ENCODE measurements at places on chromosomes 6 and 20. TPM values are rescaled to one million over a fixed set of nuclear protein-coding genes. Genes with fewer than 3 reads are reported as not detected.

Gene CFAP61
- polyA plus RNA-seq, result 1.9 TPM

Gene SNX3
- polyA plus RNA-seq, result 230 TPM

Gene LST1
- 7.8 TPM for polyA plus RNA-seq

GRCh38 chr6:116017546-116018295 lies 43.0 kb downstream of the FRK start:
- no peaks in the 10 kb centered on the region for H3K36me3 ChIP-seq
- no peak for DNase-seq
- H3K27ac ChIP-seq, result peak overlapping the region; percentile 51
- no peaks in the 10 kb centered on the region for H3K27me3 ChIP-seq
- peaks cover 14% of the 10 kb centered on the region for H3K4me1 ChIP-seq
- no peak overlapping the region for H3K4me3 ChIP-seq

Gene MROH8
- 4.5 TPM for polyA plus RNA-seq

DNA sequence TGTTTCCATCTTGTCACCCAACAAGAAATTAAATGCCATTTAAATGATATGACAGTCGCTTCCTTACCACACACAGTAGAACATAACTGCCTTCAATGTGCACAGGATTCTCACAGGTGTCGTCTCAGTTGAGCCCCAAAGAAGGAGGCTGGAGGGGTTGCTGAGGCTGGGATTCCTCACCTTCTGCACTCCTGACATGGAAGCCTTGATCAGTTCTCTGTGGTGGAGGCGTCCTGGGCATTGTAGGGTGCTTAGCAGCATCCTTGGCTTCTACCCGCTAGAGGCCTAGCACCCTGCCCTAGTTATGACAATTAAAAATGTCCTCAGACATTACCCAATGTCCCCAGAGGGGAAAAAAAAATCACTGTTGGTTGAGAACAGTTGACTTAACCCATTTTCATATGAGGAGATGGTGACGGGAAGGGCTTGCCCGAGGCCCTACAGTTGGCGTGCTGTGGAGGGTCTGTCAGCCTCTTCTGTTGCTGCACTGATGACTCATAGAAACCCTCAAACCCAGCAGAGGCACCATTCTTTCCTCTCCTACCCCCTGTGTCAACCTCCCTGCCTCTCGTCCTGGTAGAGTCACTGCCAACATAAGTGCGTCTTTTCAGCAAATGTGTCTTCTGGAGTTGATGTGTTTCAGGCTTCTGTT lies 19.3 kb upstream of the ZNF831 start:
- no peak for DNase-seq
- H3K4me1 ChIP-seq, result no peaks in the 10 kb centered on the region
- no peaks in the 10 kb centered on the region for H3K36me3 ChIP-seq
- H3K27ac ChIP-seq, result no peak overlapping the region

Gene HLA-DOB
- polyA plus RNA-seq, result 0.24 TPM

Gene FAM184A
- polyA plus RNA-seq, result 86.2 TPM

DNA sequence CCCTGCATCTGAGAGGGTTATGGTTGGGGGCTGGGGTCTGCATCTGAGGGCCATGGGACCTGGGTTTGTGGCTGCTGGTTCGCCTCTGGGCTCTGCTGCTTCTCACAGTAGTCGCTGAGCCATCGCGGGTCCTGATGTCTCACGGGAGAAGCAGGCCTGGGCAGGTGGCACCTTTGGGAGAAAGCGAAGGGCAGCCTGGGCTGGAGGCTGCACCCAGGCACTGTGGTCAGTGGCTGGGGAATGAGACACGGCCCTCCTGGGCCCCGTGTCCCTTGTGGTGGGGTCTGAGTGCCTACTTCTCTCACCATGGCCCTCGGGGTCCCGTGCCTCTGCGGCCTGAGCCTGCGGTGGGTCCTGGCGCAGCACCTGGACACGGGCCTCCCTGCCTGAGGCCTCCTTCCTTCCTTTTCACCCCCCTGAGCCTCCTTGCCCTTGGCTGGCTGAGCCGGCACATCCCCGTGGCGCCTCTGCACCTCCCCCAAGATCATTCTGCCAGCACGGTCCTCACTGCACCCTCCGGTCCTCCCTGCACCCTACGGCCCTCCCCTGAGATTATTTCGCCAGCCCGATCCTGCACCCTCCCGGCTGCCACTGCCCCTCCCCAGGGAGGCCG lies 206.0 kb downstream of the ERMARD start:
- H3K36me3 ChIP-seq, result no peaks in the 10 kb centered on the region
- no peak overlapping the region for H3K27ac ChIP-seq
- no peak for DNase-seq

DNA sequence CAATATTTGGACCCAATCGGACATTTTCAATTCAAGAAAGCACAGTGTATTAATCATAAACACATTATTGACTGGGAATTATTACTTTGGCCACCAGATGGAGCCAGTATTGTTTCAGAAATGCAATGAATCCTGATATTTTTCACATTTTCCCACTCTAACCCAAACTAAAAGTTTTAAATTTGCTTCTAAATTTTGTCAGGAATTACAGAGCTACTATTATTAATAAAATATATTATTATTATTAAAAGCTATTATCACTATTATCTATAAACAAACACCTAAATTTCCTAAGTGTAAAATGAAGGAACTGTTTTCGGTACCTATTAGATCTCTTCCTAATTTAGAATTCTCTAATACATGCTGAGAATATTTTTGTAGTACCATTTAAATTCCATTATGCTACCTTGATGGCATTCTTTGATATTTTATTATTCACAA lies 245.3 kb downstream of the OGFRL1 start:
- DNase-seq, result no peak
- H3K27me3 ChIP-seq, result no peaks in the 10 kb centered on the region
- H3K27ac ChIP-seq, result no peak overlapping the region
- no peaks in the 10 kb centered on the region for H3K36me3 ChIP-seq

Gene TFAP2C
- polyA plus RNA-seq, result 3.5 TPM

Gene ADGRF4
- polyA plus RNA-seq, result 0.16 TPM

DNA sequence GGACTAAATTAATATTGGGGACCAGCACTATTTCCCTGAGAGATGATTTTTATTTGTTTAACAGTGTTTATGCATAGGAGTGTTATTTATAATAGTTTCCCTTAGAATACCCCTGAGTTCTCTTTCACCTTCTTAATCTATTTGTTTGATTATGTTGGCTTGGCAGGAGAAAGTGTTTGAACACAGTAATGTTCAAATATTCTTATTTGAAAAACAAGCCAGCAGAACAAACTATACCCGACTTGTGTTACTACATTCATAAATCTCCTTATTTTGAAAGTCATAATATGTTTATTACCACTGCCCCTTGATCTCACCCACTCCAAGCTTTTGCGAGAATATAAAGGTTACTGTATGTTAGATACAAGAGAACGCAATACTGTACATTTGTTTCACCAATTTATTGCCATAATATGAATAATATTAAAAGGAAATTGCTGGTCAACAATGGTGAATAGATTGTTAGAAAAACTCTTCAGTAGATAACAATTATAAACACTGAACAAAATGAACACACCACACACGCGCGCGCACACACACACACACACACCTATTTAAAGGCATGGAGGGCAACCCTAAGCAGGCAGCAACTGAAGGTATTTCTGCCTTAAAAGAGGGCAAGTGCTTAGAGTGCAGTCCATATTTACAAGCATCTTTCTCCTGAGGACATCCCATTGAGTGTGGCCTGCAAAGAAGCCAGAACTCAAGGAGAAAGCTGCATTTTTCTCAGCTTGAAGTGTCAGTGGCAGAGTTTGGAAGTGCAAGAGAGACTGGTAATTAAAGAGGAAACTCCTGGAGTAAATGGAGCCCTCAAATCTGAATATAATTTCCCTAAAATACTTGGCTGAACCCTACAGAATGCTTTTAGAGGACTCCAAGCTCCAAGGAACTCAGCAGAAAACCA lies 279.4 kb upstream of the MAN1A1 start:
- no peak overlapping the region for H3K27ac ChIP-seq

Gene C2
- polyA plus RNA-seq, result 4.8 TPM

Gene DLL1
- 12.5 TPM for polyA plus RNA-seq

GRCh38 chr20:25466846-25467245 lies 59.4 kb downstream of the GINS1 start:
- no peaks in the 10 kb centered on the region for H3K4me1 ChIP-seq
- no peak overlapping the region for H3K4me3 ChIP-seq
- H3K36me3 ChIP-seq, result peaks cover 11% of the 10 kb centered on the region

Gene SLC4A11
- 0.93 TPM for polyA plus RNA-seq

Gene MEA1
- polyA plus RNA-seq, result 78.8 TPM

DNA sequence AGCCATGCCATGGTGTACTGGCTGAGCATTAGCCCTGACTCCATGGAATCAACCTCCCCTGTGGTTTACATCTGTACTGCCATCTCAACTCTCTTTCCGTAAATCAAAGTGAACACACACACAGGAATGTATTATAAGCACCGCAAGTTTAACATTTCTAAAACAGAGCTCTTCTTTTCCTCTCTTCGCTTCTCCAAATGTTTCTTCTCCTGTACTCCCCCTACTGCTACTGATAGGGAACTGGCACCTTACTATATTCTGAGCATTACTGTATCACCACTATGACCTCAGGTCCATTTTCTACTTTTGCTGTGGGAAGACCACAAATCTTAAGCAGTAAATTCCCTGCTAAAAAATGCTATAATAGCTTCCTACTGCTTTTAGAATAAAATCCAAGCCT lies 101.2 kb downstream of the NUS1 start:
- no peaks in the 10 kb centered on the region for H3K4me1 ChIP-seq
- no peak overlapping the region for H3K27ac ChIP-seq
- H3K27me3 ChIP-seq, result no peaks in the 10 kb centered on the region
- DNase-seq, result no peak
- H3K4me3 ChIP-seq, result no peak overlapping the region

DNA sequence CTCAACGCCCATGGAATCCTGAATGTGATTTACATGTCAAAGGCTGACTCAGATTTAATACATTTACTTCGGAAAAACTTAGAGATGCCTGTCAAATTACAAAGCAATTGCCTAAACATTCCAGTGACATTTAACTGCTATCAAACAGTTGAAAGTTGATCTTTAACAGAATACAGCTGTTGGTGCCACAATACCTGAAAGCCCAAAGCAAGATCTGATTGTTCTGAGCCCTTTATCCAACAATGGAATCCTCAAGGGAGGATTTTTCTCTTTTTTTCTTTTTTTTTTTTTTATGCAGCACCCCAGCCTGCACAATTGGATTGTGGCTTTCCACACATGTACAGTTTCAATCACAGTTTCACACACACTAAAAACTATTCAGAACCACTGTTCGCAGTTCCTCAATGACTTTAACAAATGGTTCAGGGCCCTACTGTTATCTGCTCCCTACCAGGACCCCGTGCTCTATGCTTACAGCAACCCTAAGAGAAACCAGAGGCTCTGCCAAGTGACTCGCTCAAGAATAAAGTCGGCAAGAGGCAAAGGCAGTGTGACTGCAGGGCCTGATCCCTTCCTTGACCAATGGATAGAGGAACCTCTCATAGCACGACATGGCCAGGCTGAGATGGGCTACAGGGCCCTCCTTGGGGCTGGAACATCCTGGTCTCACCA lies 33.3 kb downstream of the EPB41L2 start:
- H3K27ac ChIP-seq, result no peak overlapping the region
- H3K4me3 ChIP-seq, result no peak overlapping the region
- no peaks in the 10 kb centered on the region for H3K4me1 ChIP-seq

DNA sequence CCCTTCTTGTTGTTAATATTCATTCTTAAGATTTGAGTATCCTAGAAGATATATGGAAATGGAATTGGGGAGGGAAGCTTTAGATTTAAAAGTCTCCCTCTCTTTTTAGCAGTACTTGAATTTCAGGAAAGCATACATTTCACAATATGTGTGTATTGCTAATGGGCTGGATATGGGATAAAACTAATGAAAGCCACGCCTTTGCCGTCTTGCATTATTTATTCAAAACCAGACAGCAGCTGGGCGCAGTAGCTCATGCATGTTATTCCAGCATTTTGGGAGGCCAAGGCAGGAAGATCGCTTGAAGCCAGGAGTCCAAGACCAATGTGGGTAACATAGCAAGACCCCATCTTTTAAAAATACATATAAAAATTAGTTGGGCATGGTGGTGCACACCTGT lies 121.6 kb upstream of the TIAM2 start:
- H3K4me1 ChIP-seq, result no peaks in the 10 kb centered on the region
- H3K27ac ChIP-seq, result no peak overlapping the region

DNA sequence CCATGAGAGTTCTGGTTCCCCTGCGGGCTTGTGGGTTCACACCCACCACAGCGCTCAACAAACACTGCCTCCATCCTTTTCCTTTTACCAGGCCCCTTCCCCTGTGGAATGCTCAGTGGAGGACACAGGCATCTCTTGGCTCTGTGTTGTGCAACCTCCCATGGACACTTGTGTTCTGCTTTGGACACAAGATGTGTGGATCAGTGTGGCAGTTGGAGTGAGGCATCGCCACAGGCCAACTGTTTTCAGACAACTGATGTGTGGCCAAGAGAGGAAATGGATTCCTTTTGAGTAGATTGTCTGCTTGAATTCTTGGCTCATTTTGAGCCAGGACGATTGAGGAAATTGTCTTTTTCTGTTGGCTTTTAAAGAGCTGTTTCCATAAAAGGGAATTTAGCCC lies 26.8 kb downstream of the CST8 start:
- H3K27me3 ChIP-seq, result no peaks in the 10 kb centered on the region
- H3K27ac ChIP-seq, result no peak overlapping the region
- H3K4me3 ChIP-seq, result no peak overlapping the region
- no peaks in the 10 kb centered on the region for H3K4me1 ChIP-seq

Gene SIRPB1
- 0.70 TPM for polyA plus RNA-seq

GRCh38 chr6:97666889-97667288 lies 383.9 kb upstream of the MMS22L start:
- H3K36me3 ChIP-seq, result no peaks in the 10 kb centered on the region
- H3K4me1 ChIP-seq, result no peaks in the 10 kb centered on the region
- DNase-seq, result no peak
- no peak overlapping the region for H3K27ac ChIP-seq
- H3K4me3 ChIP-seq, result no peak overlapping the region
- H3K27me3 ChIP-seq, result no peaks in the 10 kb centered on the region

DNA sequence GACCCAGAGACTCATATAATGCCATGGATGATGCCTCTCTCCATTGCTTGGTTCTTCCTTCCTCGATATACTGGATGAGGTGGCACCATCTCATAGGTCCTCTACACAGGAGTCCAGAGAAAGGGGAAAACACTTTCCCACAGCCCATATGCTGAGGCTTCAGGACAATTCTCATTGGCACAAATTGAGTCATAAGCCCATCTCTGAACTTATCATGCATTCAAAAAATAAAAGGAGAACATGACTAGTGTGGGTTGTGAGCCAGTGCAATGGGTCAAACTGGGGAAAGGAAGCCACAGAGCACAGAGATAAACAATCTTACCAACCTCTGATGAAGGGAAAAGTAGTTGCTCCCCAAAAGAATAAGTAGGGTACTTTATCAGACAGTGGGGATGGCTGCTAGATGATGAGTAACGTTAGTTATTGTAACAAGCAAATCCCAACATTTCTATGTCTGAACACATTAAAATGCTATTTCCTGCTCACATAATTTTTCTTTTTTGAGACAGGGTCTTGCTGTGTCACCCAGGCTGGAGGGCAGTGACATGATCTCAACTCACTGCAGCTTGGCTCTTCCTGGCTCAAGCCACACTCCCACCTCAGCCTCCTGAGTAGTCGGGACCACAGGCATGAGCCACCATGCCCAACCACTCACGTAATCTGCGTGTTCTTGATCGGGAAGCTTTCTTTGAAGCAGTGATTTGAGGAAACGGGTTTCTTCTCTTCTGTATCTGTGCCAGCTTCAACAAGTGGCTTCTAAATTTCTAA lies 27.0 kb downstream of the SOD2 start:
- H3K27ac ChIP-seq, result no peak overlapping the region
- no peaks in the 10 kb centered on the region for H3K27me3 ChIP-seq
- no peak for DNase-seq
- H3K36me3 ChIP-seq, result peaks cover 48% of the 10 kb centered on the region
- H3K4me3 ChIP-seq, result no peak overlapping the region
- no peaks in the 10 kb centered on the region for H3K4me1 ChIP-seq
